ENCODE measurements at places on chromosomes 4 and X.

- no peak for DNase-seq
These were observed 89.1 kb downstream of the ARHGAP10 start for GRCh38 chr4:147820975-147821374.

DNA sequence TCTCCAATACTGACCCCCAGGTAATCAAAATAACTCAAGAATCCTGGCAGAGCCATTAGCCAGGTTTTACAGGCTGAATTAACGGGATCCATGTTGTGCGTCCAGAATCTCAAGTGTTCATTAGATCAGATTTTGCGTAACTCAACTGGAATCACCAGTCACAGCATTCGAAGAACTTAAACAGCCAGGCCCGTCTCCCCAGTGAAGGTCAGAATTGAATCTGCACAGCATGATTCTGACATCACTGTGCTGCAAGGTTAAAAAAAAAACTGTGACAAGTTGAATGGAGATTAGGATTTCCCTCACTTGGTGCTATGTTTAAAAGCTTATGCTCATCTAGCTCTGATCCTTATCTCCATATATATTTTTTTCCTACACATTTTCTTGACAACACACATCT lies 96.1 kb downstream of the ANOS1 start:
- DNase-seq, result no peak

DNA sequence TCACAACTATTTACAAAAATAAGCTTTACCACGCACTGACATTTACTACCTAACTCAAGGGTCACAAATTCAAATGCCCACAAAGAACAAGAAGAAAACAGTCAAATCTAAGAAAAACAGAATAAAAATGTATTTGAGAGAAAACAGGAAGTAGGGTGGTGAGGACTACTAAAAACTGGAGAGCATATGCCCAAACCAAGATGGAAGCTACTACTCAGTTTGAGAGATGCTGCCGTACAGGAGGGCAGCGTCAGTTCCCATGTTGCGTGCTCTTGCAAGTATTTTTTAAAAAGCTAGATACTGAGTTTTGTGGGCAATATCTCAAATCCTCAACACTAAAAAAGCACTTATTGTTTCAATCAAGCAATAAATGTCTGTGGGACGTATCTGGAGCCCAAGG lies 16.2 kb downstream of the HNRNPD start:
- DNase-seq, result no peak

GRCh38 chrX:96405842-96406241 lies 278.8 kb upstream of the DIAPH2 start:
- DNase-seq, result no peak

- DNase-seq, result no peak
These were observed 203.2 kb upstream of the HHIP start for GRCh38 chr4:144442713-144443112.

DNA sequence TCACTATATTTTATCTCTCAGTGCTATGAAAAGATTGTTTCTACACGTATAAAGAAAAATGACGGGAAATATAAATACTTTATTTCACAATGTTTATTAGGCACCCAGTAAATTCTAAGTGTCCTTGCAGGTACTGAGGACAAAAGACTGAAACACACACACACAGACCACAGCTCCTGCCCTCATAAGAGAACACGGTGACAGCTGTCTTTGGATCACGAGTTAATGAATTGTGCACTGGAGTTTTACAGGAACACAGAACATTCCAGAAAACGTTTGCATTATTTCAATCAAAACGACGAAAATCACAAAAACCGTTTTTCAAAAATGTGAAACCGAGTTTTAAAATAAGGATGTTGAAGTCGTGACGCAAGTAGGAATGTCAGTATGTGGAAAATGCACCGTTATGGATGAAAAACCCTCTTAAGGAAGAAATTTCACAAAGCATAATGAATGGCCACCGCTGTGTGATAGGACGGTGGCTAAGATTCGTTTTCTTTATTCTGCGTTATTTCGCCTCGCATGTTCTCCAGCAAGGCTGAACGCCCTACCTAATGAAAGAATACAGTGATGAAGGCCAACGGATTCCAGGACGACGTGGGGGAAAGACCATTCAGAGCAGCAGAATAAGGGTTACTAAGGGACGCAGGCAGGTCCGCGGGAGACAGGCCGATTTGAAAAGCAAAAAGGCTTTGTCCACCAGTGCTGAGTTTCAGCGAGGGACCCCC lies 24.2 kb downstream of the FAM156A start:
- DNase-seq, result no peak

GRCh38 chrX:111360839-111361238 lies 51.2 kb downstream of the DCX start:
- DNase-seq, result no peak

Measured in activated CD4-positive, alpha-beta T cell treated with anti-CD3 and anti-CD28 coated beads for 4 hours (primary cell).